Stimulated activated CD8-positive, alpha-beta memory T cell treated with anti-CD3 and anti-CD28 coated beads, Interleukin-2, amount 100 ng/mL, for 48 hours (primary cell): ENCODE measurements at places on chromosomes 6 and 20.
A peak's percentile ranks its signal among the peaks of the same experiment; 100 is the strongest.

GRCh38 chr6:52136055-52136454 is 48.6 kb upstream of the PKHD1 start:
- no peak for DNase-seq

- DNase-seq = peak; percentile 74
These were observed 35.5 kb downstream of the DHX35 start for GRCh38 chr20:38997622-38998021.

- DNase-seq = no peak
These were observed 116.5 kb upstream of the EEF1E1 start for GRCh38 chr6:8218861-8219260.

DNA sequence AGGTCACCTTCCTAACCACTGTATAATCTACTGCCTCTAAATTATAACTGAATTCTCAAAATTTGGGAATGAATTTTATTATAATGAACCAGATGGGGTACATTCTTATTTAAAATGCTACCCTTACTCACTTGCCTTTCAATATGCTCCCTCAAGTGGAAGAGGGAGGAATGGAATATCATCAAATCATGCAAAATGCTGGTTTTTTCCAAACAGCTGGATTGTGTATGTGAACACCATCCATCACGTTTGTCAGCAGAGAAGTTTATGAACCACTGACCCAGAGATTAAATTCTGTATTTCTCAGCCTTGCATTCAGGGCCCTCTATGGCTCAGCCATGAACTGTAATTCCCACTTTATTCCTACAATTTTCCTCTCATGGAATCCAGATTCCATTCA is 40.5 kb downstream of the CBLN4 start:
- DNase-seq = no peak

DNA sequence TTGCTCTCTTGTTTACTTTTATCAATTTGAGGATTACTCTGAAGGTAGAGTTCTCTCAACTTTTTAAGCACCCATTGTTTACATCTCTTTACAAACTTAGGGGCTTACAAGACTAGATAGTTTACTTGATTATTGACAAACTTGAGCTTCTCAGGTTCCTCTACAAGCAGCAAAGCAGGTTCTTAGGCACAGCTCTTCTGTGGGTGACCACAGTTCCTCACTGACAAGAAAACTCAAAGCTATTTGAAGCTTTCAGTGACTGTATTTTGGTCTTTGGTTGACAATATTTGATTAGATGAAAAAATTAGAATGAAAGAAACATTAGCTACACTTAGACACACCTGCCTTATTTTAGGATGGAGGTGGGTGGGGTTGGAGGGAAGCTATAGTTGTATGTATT is 327.3 kb upstream of the RUNX2 start:
- no peak for DNase-seq

GRCh38 chr20:41249411-41250281 is 67.9 kb downstream of the ZHX3 start:
- no peak for DNase-seq

- DNase-seq = no peak
These were observed 32.0 kb downstream of the TM9SF4 start for GRCh38 chr20:32141465-32141980.

- DNase-seq = no peak
These were observed 4.3 kb downstream of the UBE2V1 start for GRCh38 chr20:50108556-50109235.

DNA sequence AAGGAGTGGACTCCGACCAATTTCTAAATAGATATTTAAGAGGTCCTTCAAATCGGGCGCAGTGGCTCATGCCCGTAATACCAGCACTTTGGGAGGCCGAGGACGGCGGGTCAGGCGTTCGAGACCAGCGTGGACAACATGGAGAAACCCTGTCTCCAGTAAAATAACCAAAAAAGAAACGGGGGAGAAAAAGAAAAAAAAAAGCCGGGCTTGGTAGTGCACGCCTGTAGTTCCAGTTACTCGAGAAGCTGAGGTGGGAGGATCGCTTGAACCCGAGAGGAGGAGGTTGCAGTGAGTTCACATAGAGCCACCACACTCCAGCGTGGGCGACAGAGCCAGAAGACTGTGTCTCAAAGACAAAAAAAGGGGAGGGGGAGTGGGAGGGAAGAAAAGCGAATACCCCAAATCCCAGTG is 53.3 kb upstream of the HFE start:
- DNase-seq = no peak

DNA sequence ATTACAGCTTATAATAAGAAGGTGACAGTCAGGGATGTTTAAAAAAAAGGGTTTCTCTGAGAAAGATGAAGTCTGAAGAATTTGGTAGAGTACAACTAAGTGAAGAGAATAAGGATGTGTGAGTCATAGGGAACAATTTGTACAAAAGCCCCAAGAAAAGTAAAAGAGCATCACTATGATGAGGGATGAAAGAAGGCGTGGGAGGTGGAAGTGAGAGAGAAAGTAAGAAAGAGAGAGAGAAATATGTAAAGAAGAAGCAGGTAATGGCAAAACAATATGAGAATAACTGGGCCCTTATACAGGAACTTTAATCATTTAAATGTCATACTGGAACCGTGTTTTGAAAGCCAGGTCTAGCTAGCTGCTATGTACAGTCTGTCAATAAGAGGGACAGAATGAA is 179.4 kb downstream of the ASCC3 start:
- DNase-seq = no peak
